ENCODE measurements at places on chromosomes 7 and 10.

- no peak for DNase-seq
Measured at GRCh38 chr7:149474309-149475120, 13.7 kb upstream of the ZNF777 start.

- DNase-seq = no peak
Measured at GRCh38 chr10:66834802-66835201, 91.0 kb upstream of the LRRTM3 start.

- DNase-seq = peak; percentile 87
Measured at GRCh38 chr10:91349381-91349780, 60.8 kb upstream of the HECTD2 start.

DNA sequence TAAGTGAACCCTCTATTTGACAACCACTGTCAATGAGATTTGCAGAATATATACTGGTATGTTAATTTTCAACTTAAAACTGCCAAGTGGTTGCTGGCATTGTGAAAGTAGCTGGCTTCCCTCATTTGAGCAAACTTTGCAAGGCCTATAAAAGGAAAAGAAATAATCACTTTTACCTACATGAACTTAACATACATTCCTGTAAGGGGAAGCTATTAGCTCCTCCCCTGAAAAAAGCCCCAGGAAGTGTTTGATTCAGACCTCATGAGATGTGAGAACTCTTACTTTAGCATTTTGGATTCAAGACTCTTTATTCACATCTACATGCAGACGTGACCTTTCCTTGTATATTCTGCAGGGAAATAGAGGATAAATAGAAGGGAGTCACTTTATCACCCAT lies 175.6 kb downstream of the OTUD1 start:
- DNase-seq = no peak

GRCh38 chr7:142860968-142861367 lies 6.1 kb downstream of the EPHB6 start:
- DNase-seq = no peak

GRCh38 chr7:135773464-135773863 lies 24.9 kb upstream of the FAM180A start:
- no peak for DNase-seq

- DNase-seq = peak; percentile 61
Measured at GRCh38 chr10:27252267-27253000, 11.8 kb upstream of the ACBD5 start.

DNA sequence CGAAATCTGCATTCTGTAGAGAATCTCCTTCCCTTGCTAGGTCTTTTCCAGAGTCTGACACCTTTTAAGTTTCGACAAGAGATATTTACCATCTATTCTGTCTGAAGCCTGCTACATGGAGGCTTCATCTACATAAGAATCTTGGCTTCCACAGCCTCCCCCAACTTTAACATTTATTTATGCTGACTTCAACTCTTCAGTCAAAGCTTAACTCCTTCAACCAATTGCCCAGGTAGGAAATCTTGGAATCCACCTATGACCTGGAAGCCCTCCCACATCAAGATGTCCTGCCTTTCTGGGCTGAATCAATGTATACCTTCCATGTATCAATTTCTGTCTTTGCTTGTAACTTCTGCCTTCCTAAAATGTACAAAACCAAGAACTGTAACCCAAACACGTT lies 54.7 kb downstream of the MINPP1 start:
- DNase-seq = no peak

DNA sequence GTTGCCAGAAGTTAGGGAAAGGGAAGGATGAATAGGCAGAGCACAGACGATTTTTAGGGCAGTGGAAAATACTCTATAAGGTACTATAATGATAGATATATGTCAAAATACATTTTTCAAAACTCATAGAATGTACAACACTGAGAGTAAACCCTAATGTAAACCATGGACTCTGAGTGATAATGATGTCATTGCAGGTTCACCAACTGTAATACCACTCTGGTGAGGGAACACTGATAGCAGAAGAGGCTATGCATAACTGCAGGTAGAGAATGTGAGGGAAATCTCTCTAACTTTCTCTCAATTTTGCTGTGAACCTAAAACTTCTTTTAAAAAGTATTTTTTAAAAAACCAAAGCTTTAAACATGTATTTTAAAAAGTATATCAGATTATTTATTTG lies 22.1 kb downstream of the POT1 start:
- DNase-seq = no peak

GRCh38 chr10:69994262-69994661 lies 58.4 kb upstream of the MACROH2A2 start:
- DNase-seq = peak; percentile 66

DNA sequence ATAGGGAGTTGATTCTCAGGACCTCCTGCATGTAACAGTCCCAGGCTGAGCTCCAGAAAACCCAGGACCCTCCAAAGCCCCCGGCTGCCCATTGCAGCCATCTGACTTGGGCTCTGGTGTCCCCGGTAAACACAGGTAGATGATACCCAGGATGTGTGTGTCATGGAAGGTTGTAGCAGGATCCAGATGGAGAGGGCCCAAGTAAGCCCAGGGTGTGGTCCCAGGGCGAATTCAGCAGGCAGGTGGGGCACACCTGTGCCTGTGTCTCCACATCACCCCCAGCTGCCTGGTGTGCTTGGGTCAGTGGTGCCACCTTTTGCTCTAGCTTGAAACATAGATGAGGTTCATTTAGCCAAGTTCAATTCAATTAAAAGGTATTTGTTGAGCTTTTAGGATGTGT lies 524.1 kb downstream of the GLRX3 start:
- DNase-seq = no peak

- DNase-seq = no peak
Measured at GRCh38 chr10:94489976-94490788, 55.4 kb upstream of the HELLS start.

GRCh38 chr10:9228771-9229170 lies 1174.3 kb downstream of the GATA3 start:
- DNase-seq = peak; percentile 66

DNA sequence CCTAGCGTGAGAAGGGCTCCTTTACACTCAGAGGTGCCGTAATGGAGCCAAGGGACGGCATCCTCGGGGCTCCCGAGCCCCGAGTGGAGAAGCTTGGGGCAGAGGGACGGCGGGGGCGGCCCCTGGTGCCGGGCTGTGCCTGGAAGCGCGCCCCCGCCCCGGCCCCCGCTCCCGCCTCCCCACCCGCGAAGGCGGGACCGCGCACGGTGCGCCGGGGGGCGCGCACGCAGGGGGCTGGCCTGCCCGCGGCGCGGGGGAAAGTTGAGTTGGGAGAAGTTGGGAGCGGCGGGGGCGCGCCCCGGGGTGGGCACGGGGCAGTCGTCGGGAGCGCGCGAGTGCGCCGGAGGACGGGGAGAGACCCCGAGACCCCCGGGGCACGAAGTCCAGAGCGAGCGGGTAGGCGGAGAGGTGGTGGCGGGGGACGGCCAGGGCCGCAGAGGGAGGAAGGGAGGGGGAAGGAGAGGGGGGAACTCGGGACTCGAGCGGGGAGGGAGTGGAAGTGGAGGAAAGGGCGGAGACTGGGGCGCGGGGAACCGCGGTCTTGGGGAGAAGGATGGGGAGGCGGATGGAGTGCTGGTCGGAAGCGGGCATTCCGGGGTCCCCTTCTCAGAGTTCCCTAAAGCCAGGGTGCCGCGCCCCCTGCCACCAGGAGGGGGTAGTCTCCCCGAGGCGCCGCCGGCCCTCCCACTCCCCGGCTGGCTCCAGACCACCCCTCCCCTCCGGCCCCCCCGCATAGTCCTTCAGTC lies at the start of gene SLC4A2:
SLC4A2 (plus strand) TSS at position 223 of the 746 bp plus-strand sequence. CDS start 2,399 bp downstream, outside the sequence.
- DNase-seq = peak; percentile 90

DNA sequence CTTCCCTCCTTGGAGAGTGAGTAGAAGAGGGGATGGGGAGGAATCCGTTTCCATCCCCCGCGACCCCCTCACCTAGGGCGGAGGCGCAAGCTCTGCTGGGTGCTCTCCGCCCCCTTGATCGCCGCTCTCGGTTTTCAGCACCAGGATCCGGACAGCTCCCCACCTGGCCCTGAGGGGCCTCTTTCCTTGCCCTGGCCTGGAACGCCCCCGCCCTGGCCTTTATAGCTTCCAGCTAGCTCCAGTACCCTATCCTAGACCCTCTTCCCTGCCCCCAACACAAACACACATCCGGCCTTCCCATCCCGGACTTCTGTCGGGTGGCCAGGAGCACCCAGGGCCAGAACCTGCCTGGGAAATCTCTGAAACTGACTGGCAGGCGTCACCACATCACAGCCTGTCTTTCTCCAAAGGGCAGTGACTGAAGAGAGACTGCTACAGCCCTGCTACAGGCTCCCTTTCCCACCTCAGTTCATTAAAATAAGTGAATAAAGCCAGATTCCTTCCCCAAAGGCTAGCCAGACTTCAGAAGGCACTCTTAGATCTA lies 72.3 kb upstream of the LEP start:
- DNase-seq = peak; percentile 39

- DNase-seq = no peak
Measured at GRCh38 chr7:128986609-128987008, 48.9 kb downstream of the IRF5 start.

DNA sequence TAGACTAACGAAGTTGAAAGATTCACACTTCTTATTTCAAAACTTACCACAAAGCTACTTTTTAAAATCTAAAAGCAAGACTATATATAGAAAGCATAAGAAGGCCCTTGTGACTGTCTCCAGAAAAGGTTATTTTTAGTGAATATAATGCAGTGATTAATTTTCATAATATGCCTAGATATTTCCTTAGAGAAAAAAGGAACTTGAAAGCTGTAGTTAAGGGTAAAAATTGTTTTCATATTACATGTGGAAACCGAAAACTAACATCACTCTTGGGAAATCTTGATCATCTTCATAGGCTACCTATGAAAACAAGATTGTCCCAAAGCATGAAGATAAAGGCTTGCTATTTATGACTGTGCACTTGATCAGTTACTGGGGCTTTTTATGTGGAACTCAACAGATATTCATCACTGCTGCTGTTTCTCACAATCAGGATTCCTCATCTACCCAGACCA lies 223.2 kb downstream of the SH2D4B start:
- no peak for DNase-seq

DNA sequence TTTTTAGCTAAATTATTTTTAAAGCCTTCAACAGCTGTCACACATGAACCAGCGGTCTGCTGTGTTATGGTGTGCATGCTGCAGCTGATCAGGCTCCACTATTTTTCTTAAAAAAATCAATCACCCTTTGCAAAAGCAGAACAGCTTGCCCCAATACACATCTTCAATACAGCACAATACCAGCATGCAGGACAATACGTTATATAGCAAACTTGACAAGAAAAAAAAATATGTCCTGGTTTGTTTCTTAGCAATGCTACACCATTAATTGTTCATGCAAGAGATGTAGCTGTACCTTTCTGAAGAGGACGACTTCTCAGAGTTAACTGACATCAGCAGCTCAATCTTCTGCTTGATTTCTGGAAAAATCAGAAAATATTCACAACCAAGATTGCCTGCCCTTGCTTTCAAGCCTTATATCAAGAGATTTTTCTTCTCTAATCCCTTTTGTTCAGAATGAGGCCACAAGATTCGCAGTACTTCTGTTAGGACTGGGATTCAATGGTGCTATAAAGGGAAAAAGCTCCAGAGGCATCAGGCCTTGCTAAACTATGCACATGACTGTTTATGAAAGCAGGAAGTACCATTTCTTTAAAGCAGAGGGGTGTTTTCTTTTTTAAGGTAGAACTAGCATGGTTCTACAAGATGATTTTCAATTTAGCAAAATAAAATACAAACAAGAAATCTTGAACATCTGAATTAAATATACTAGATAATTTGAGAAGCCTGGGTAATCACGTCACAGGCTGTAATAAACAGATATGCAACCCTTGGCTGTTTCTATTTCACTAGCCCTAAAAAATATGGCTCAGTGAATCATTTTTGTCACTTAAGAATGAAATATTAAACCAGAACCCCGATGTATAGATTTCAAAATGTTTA lies 120.0 kb downstream of the SRPK2 start:
- peak; percentile 65 for DNase-seq

- DNase-seq = no peak
Measured at GRCh38 chr7:22672846-22673680, 53.9 kb upstream of the IL6 start.

DNA sequence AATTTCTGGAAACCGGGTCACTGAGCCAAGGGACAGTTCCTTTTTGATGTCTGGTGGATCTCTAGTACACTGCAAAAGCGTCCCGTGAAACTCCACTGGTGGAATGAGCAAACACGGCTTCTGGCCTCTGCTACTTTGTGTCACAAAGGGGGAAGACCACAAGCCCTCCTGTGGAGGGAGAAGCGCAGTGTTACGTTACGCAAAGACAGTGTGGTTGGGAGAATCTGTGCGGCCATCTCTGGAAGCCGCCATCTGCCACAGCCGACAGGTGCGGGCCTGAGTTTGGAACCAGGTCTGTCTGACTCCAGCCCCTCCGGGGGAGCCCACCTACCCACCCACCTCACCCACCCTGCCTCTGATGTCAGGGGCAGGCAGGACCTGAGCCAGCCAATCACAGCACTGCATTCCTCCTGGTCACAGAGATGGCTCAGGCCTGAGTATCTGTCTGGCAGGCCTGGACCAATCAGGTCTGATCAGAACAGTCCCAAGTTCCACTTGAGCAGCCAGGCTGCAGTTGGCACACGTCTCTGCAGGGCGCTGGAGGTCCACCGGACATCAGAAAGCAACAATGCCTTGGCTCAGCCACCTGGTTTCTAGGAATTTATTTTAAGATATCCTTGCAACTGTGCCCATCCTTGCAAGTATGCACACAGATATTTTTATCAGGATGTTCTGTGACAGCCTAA lies 3.0 kb upstream of the CYP2W1 start:
- DNase-seq = no peak

DNA sequence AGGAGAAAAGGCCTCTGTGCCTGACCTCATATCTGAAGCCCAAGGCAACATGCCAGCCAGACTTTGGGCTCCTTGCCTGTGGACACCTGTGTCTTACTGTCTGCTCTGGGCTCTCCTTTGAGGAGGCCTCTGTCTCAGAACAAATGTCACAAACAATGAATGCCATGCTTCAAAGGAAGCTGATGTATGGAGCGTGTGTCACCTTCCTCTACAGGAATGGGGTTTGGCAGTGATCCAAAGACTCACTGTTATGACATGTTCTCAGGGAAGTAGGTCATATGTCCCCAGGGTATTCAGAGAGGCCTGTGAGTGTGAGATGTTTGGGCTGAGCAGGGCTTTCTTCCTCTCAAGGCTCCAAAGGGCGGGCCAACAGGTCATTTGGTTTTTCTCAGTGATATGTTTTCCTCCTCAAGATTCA lies 38.4 kb downstream of the PTPRE start:
- DNase-seq = peak; percentile 15

GRCh38 chr10:131747791-131748190 lies 153.0 kb upstream of the PPP2R2D start:
- no peak for DNase-seq

DNA sequence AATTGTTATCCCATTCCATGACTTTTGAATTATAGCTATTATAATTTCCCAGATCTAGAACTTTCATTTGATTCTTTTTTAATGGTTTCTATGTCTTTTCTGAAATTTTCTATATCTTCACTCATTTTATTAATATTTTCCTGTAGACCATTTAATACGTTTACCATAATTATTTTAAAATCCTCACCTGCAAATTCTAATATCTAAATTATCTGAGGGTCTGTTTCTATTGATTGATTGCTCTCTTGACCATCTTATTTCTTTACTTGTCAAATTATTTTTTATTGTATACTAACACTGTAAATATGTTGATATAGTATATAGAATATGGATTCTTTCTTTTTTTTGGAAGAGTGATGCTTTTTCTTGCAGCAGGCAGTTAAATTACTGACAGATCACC lies 229.3 kb upstream of the CTBP2 start:
- DNase-seq = no peak

GRCh38 chr10:69996611-69997010 lies 56.0 kb upstream of the MACROH2A2 start:
- DNase-seq = no peak

GRCh38 chr7:509426-510130 lies 10.1 kb downstream of the PDGFA start:
- DNase-seq = no peak
